ENCODE measurements at places on chromosomes 4 and X.

GRCh38 chr4:119570401-119570800, 58.2 kb downstream of the PDE5A start:
- DNase-seq = no peak

DNA sequence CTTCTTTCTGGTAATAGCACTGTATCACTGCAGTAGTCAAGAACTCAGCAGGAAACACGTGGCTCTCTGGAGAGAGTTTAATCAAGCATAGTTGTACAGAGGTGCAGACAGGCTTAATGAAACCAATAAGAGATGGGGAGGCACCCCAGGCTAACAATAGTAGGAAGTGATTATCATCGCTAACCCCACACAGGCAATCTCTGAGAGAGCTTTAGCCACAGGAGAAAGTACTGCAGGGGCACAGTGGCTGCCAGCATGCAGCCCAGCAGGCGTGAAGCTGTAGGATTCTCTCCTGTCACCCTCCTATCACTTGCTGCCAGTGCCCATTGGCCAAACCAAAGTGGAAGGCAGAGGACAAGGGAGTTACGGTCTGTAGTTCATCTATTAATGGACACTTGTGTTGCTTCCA, 450.0 kb upstream of the RASGEF1B start:
- no peak for DNase-seq

- DNase-seq = no peak
These were observed 72.2 kb upstream of the PPP3CA start for GRCh38 chr4:101419336-101420135.

DNA sequence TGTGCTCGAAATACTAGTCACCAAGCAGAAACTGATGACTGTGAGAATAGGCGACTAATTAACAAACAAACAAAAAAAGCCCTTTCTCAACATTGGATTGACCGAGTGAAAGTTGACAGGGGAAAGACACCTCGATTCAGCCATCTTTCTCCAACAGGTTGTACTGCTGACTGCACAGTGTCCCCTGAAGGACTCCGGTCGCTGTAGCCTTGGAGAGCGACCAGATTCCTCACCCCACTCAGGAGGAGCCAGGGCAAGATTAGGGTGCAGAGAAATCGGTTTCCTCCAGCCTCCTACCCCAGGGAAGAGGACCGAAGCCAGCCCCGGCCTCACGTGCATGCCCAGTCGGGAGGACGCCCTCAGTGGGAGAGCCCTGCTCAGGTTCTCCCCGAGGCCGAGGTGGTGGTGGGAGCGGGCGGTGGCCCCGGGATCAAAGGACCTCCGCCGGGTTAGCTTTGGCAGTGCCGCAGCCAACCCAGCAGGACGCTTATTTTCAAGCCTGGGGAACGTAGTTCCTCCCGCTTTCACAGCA, 1.1 kb upstream of the RAP1GDS1 start:
- no peak for DNase-seq

- DNase-seq = no peak
These were observed 147.0 kb upstream of the NR3C2 start for GRCh38 chr4:148589182-148589581.

Measured in stimulated activated CD4-positive, alpha-beta T cell treated with anti-CD3 and anti-CD28 coated beads, Interleukin-12 subunit alpha, Interleukin-12 subunit beta, amount 100 ng/mL, for 4 hours (primary cell).